ENCODE measurements at places on chromosomes 6 and 20.

DNA sequence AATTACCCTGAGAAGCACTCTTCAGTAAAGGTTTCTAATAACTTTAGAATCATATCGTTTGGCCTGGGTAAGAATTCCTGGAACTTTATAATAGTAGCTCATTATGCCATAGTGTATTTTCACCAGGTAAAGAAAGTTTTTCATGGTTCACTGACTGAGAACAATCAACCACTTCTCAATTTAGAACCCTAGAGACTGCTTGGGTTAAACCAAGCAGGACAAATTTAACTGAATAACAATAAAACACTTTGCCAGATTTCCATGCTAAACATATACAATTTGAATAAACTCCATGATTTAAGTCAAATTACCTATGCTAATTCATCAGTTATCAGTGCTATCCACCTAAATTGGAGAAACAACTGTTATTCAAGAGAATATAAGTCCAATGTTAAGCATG, 99.4 kb downstream of the PLG start:
- no peak for DNase-seq

- DNase-seq: no peak
Measured at GRCh38 chr6:41922154-41922553, 855 bp downstream of the BYSL start.

DNA sequence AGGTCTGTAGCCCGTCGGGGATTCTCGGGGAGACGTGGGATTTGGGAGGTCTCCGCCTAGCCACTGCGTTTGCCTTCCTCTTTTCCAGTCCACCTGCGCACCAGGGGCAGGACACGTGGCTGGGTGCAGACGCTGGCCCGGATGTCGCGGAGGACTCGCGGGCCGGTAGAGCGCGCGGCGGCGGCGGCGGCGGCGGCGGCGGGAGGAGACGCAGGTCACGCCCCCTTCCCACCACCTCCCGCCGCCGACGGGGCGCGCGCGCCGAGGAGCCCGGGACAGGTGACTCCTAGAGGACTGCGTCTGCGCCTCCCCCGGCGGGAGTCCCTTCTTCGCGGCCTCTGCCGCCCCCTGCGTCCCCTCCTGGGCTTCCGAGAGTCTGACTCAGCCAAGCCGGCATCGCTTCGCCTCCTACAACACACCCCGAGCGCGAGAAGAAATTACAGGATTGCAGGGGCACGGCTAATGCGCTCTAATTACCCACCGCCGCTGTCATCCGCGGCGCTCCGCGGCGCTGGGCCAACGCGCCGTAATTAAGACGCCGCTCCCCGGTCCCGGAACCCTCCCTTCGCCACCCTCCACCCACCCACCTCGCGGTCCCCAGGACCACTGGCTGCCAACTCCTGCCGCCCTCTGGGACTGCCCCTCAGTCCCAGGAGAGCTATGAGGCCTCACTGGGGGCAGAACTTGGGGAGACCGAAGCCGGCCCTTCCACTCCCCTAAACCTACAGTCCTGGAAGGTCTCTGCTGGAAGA, 124.5 kb downstream of the MRPL14 start:
- peak; percentile 17 for DNase-seq

DNA sequence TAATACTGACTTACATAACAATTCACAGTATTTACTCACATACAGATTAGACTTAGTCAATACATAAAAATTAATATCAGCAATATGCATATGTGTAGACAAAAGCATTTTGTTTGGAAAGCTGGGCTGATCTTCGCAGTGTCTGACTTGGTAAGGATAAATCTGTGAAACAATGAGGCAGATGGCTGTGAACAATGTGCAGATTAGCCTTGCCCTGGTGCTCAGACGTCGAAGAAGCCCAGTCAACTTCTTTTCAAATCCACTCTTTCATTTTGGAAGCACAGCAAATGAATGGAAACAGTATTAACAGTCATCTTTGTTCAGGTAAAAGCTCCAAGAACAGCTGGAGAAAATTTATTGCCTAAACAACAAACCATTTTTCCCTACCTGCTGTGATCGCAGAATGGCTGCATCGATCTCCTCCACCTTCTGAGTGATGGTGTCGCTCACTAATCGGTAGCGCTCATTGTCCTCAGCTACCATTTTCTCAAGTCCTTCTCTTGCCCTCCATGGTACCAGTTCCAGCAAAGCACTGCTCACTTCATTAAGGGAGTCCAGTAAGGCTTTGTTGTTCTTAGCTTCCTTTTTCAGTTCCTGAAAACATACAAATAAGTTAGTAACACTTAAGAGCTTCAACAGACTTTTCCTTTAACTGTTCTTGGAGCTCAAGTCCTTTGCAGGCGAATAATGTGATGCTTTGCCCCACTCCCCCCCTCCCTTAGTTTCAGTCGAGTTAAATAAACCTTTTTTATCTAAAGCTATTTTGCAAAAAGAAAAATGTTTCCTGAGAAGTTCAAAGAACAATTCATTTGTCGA, 116.5 kb downstream of the DST start:
- DNase-seq: no peak

GRCh38 chr20:37890643-37891042, 12.3 kb upstream of the VSTM2L start:
- DNase-seq: no peak

GRCh38 chr6:90268178-90268577, 28.5 kb downstream of the BACH2 start:
- DNase-seq: no peak

DNA sequence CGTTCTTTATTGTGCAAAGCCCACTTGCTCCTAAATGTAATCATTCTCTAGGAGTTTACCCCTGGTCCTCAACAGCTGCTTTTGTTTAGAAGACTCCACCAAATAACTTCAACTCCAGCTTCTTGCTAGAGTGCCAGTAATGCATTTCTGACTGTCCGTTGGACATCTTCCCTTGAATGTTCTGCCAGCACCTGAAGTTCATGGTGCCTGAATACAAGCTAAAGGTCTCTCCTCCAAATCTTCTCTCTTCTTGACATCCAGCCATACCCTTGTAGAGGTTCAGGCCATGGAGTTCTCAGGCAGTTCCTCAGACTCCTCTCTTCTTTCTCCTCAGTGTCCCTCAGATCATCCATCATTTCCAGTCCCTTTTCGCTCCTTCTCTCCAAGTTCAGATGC, 21.7 kb downstream of the PHACTR2 start:
- no peak for DNase-seq

DNA sequence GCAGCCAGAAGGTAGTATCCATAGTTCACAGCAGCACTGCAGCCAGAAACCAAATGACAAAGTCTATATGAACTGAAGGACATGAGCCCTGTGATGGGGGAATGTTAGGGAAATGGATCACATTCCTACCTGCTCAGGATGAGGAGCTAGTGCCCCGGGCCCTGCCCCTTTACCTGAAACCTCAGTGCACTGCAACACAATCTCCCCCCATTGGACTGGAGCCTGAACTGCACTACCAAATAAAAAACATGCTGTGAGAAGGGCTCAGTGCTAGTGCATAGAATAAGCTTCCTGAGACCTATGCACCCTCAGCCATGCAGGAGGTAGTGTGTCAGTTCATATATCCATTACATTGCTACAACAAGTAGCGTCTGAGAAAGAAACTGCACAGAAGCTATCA, 477.8 kb downstream of the HACE1 start:
- no peak for DNase-seq

DNA sequence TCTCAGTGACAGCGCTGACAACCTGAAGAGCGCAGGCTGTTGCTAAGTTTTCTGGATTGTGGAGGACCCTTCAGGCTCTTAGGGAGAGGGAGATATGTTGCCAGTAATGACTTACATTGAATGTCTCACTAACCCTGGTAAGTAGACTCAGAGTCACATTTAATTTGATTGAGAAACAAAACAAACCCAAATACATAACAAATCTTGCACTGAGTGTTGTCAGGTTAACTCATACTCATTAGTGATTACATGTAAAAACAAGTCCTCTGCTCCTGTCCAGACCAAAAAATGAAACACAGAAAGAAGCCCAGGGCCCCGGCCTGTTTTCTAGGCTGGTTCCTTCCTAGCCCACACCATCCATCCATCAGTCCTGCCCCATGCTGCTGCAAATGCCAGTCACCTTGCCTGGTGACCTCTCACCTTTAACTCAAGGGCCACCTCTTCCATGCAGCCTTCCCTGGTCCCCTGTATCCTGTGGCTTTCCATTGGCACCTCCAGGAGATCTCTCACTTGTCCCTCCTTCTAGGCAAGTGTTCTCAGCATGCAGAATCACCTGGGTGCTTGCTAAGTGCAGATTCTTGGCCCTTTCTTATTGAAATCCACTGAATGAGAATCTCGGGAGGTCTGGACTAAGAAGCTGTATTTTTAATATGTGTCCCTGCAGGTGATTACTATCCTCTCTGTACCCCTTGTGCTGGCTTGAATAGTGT, 34.7 kb upstream of the ERVFRD-1 start:
- no peak for DNase-seq

DNA sequence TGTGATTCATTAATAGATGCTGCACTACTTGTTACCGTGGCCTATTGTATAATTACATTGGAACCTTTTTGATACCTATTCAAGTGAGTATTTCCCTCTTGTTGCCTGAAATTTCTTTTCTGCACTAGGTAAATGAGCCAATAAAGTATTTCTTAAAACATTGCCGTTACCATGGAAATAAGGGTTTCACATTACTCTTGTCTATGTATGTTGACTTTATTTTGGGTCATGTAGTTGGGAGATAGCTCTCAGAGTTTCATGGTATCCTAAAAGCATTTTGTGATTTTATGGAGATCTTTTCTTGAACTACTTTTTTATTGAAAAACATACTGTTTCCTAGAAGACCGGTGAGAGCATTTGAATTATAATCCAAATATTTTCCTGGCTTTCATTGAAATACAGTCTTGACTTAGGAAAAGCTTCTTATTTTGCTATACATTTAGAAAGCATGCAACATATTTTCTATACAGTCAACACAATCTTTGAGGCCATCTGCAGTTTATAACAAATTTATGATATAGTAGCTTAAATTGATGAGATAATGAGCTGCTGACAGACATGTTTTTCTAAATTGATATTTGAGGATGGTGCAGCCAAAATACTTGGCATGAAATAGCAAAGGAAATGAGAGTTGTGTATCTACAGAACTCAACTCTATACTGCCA, 650.4 kb downstream of the RFPL4B start:
- DNase-seq: no peak

DNA sequence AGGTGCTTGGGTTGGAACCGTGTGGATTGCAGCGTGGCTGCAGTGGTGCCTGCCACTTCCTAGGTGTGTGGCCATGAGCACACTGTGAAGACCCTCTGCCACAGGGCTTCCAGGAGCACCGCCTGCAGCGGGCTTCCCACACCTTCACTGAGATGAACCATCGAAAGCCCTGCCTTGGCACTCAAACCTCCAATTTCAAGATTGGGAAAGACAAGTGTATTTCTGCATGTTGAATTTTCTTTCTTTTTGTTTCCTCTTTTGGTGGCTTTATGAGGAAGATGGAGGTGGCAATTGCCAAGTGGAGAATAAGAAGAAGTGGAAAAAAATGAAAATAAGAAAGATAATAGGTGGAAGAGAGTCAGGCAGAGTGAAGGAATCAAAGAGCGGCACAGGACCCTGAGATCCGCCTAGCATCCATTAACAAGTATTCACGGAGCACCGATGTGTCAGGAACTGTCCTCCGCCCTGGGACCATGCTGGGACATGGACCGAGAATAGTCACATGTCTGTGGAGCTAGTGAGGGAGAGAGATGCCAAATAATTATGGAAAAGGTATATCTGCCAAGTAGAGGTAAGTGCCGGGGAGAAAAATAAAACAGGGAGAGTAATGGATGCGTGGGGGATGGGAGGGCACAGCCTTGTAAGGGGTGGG, 159.9 kb downstream of the BCAS1 start:
- DNase-seq: no peak

DNA sequence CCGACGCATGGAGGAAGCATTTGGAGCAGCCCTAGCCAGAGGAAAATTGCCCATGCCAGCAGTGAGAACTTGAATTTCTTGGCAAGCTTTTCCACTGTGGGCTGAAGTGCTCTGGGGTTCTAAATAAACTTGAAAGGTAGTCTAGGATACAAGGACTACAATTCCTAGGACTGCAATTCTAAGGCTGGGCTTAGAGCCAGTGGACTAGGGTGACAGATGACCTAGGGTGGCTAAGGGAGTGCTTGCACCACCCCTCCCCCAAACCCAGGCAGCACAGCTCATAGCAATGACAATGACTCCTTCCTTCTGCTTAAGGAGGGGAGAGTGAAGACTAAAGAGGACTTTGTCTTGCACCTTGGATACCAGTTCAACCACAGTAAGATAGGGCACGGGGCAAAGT, 122.3 kb downstream of the THBS2 start:
- DNase-seq: no peak

GRCh38 chr20:41276317-41276751, 41.2 kb downstream of the ZHX3 start:
- no peak for DNase-seq

DNA sequence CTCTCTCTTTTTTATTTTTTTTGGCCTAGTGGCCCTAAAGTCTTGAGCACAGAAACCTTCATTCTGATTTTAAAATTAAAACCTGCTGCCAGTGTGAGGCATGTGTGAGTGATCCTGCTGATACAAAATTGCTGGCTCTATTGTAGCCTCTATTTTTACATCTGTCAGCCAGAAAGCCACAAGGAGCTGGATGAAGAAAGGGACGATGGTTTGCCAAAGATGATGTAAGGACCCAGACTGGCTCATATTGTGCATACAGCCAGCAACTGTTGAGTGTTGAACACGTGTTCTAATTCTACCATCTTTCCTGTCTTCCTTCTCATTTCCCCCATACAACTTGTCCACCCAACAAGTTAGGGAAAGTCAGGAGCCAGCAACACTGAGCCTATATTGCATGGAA, 40.8 kb upstream of the ATXN1 start:
- DNase-seq: no peak

- DNase-seq: no peak
Measured at GRCh38 chr6:20791944-20792343, 257.7 kb downstream of the CDKAL1 start.

- no peak for DNase-seq
Measured at GRCh38 chr6:148379481-148379880, 36.8 kb downstream of the SASH1 start.

DNA sequence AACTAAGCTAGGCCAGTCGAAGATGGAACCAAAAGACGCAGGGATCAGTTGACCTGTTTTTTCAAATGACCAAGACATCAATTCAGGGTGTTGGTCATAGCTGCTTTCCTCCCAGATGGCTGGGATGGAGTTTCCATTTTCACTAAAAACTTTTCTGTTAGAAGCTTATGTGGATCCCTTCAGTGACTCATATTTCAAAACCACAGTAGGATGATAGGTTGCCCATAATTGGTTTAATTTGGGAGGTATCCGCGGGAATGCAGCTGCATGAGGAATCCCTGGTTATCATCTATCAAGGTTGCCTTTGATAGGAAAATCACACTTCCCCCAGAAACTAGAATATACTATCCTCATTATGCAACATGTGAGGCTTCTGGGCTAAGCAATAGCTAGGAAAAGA, 150.9 kb upstream of the MLIP start:
- DNase-seq: no peak

DNA sequence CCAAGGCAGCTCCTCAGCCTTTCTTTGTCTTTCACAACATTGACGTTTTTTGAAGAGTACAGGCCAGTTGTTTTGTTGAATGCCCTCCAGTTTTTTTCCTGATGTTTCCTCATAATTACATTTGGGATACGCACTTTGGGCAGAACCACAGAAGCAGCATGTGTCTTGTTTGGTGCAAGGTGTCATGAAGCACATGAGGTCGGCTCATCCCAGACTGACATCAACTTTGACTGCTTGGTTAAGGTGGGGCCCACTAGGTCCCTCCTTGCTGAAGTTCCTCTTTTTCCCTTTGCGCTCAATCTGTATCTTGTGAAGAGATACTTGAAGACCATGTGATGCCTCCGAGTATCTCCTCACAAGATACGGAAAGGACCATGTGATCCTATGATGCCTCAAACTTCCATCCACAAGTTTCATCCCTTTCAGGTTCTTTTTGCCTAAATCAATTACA, 10.5 kb downstream of the SNAI1 start:
- no peak for DNase-seq

GRCh38 chr6:109036574-109037294, 57.9 kb downstream of the SESN1 start:
- no peak for DNase-seq
